ENCODE measurements at places on chromosomes 3 and 15. TPM values are rescaled to one million over a fixed set of nuclear protein-coding genes. Genes with fewer than 3 reads are reported as not detected.

DNA sequence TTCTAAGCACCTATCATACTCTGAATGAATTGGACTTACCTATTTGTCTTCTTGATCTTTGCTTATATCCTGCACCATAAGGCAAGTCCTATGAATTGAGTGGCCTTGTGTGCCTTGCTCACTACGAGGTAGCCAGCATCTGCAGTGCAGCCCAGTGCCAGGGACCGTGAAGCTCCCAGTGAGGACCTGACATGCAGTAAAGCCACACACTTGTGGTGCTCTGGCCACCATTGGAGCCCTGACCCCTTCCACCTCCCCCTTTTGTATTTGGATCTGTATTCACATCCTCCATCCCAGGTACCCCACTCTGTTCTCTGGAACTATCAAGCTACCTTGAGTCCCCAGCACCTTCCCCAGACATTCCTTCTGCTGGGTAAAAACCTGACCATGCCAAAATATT is 52.1 kb downstream of the BSN start:
- no peak overlapping the region for H3K27ac ChIP-seq
- no peak overlapping the region for H3K4me3 ChIP-seq
- no peaks in the 10 kb centered on the region for H3K36me3 ChIP-seq
- DNase-seq: no peak
- H3K27me3 ChIP-seq: peaks cover 4% of the 10 kb centered on the region
- H3K4me1 ChIP-seq: peaks cover 7% of the 10 kb centered on the region

Gene RARB
- not detected for total RNA-seq

DNA sequence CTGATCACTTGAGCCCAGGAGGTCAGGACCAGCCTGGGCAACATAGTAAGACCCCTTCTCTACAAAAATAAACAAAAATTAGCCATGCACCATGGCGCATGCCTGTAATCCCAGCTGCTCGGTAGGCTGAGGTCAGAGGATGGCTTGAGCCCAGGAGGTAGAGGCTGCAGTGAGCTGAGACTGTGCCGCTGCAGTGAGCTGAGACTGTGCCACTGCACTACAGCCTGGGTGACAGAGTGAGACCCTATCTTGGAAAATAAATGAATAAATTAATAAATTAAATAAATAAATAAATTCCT is 10.8 kb downstream of the SHISA5 start:
- H3K27me3 ChIP-seq: no peaks in the 10 kb centered on the region
- H3K4me1 ChIP-seq: no peaks in the 10 kb centered on the region
- H3K4me3 ChIP-seq: no peak overlapping the region
- no peak overlapping the region for H3K27ac ChIP-seq
- H3K36me3 ChIP-seq: peaks cover 25% of the 10 kb centered on the region

Gene SCAANT1
- total RNA-seq: not detected

GRCh38 chr3:55000546-55000945 is 72.7 kb upstream of the LRTM1 start:
- DNase-seq: no peak
- H3K27ac ChIP-seq: no peak overlapping the region
